ENCODE measurements at places on chromosomes 12 and 14.

DNA sequence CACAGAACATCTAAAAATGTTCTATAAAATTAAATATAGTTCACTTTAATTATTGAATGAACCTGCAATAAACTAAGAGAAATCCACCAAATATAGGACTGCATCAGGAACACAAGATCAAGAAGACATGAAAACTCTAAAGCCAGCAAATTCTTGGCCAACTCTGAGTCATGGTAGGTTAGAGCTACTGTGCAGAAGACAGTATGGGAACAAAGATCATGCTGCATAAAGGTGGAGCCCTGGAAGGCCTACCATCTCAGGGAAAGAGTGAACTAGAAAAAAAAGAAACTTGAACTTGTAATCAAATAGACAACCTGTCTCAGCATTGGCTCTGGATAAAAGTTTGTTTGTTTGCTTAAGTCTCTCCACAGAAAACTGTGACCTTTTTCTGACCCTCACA lies 66.9 kb upstream of the CNOT2 start:
- DNase-seq = no peak

GRCh38 chr12:57003395-57003794 lies 3.0 kb downstream of the ZBTB39 start:
- no peak for DNase-seq

GRCh38 chr12:29043069-29043468 lies 106.0 kb upstream of the FAR2 start:
- DNase-seq = no peak

- no peak for DNase-seq
Measured at GRCh38 chr12:57631566-57632072, 1.4 kb downstream of the B4GALNT1 start.

DNA sequence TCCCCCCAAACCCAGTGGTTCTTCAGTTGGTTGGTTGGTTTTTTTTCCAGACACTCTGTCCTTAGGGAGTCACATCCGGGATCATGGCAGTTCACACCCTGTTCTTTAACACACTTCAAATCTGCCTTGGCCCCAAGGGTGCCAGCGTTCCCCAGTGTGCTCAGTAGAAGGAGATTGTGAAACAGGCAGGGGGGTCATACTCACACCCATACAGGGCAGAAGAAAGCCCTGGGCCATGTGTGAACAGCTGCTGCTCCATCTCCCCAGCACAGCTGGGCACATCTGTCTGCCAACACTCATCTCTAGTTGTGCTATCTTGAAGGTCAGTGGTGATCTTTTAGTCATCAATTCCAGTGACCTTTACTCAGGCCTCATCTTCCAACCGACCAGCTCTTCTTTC lies 64.4 kb upstream of the FUT8 start:
- no peak for DNase-seq

DNA sequence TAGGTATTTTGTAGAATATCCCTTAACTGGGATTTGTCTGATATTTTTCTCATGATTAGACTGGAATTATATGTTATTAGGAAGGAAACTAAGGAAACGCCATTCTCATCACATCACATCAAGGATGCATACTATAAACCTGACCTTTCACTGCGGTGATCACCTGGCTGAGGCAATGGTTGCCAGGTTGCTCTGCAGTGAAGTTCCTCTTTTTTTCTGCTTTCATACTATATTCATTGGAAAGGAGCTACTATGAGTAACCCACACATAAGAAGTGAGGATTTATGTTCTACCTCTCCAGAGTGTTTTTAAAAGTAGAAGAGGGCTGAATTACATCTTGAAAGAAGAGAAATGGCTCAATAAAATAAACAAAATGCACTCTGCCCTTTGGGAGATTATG lies 31.0 kb upstream of the GRIP1 start:
- DNase-seq = no peak

DNA sequence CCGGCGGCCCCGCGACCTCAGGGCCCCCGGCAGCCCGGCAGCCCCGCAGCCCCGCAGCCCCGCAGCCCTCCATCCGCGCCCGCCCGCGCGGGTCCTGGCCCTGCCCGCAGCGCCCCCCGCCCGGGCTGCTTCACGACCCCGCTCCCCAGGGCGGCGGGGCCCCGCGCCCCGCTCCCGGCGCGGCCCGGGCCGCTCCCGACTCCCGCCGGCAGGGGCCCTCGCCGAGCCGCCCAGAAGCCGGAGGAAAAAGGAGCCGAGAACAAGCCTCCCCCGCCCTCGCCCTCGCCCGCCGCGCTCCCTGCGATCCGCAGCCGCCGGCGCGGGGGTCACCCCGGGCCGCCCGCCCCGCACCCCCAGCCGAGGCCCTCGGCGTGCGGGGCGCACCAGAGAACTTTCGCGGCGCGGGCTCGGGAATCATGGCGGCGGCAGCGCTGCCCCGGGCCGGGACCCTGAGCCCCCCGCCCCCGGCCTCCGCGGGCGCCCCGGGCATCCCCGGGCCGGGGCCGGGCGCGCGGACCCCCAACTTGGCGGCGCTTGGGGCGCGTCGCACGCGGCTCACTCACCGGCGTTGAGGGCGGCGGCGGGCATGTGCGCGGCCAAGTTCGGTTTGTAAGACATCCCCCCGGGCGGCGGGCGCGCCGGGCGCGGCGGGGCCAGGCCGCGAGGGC lies 521 bp downstream of the CDK2AP1 start:
- DNase-seq = peak; percentile 47

- no peak for DNase-seq
Measured at GRCh38 chr12:76183459-76184186, 99.1 kb upstream of the NAP1L1 start.

- DNase-seq = no peak
Measured at GRCh38 chr12:5746917-5747316, 198.1 kb downstream of the ANO2 start.

DNA sequence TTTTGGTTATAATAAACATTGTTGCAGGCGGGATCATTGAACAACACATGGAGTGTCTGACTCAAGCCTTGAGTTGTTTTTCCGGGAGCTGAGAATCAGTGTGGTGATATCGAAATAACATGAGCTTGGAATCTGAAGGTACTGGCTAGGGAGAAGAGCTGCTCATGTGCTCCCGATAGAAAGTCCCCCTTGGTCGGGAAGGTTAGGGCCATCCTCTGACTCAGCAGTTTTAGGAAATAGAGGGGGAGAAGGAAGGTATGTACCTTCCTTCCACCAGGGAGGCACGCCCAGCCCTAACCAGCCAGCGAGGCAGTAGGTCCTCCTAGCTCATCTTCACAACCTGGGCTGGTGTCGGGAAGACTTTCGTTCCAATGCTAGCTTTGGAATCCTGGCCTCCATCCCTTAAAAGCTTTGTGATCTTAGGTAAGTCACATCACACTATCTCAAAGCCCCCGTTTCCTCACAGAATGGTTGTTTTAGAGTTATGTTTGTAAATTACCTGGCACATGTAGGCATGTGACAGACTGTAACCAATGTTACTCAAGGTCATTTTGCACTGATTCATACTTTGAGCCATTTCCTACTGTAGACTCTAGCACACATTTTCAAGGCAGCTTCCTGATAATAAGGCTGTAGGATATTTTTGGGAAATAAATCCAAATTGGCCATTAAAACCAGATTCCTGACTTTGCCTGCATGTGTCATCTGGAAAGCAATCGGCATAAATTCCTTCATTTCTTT lies 1.9 kb upstream of the RAB35 start:
- DNase-seq = no peak

DNA sequence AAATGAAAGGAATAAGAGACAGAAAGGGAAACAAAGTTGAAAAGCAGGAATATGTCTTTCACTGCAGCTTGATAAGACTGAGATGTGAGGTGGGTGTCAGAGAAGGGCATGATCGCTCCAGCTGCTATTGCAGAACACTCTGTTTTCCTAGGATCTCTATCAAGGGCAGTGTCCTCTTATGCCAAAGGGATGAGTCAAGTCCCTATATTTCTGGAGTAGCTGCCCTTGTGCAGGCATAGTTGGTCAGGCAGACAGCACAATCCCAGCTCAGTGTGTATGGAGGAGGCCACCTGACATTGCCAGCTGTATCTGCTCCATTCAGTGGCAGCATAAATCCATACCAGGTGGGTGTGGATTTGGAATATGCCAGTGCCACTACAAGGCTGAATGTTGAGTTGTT lies 101.6 kb downstream of the DAD1 start:
- no peak for DNase-seq

DNA sequence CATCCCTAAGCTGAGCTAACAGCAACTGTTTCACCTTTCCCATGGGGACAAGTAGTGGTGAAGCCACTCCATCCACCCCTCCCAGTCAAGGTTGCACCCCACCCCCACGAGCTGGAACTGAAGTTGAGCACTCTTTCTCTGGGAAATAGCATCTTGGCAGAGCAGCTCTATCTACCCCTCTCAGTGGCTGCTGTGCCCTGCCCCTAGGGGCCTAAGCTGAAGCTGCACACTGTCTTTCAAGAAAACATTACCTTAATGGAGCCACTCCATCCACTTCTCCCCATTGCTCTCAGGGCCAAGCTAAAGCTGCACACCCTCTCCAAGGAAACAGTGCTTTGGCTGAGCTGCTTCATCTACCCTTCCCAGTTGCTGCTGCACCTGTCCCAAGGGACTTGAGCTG lies 170.6 kb upstream of the CCDC196 start:
- no peak for DNase-seq

- DNase-seq = no peak
Measured at GRCh38 chr14:90456551-90456950, 59.7 kb downstream of the CALM1 start.

DNA sequence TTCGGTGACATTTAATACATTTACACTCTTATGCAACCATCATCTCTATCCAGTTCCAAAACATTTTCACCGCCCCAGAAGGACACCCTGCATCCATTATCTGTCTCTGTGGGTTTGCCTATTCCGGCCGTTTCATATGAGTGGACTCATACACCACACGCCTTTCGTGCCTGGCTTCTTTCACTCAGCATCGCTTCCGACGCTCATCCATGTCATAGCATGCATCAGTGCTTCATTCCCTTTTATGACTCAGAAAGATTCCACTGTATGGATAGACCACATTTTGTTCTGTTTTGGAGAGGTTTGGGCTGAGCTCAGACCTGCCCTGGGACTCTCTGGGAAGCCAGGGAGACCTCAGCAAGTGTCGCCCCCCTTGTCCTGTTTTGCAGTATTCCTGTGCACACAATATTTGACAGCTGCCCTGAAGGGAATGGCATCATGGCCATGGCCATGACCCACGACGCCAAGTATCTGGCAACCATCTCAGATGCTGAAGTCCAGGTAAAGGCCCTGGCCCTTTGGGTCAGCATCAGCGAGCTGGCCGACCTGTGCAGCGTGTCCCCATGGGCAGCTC lies 23.8 kb downstream of the CFAP251 start:
- no peak for DNase-seq

- no peak for DNase-seq
Measured at GRCh38 chr12:98719515-98720504, 74.7 kb downstream of the APAF1 start.

GRCh38 chr12:120139958-120140357 lies 23.4 kb upstream of the RAB35 start:
- no peak for DNase-seq

- DNase-seq = no peak
Measured at GRCh38 chr12:39224971-39225370, 217.9 kb downstream of the KIF21A start.

GRCh38 chr14:51942971-51943370 lies 46.4 kb upstream of the RTRAF start:
- no peak for DNase-seq

GRCh38 chr12:106204312-106204711 lies 43.5 kb downstream of the CKAP4 start:
- DNase-seq = no peak

DNA sequence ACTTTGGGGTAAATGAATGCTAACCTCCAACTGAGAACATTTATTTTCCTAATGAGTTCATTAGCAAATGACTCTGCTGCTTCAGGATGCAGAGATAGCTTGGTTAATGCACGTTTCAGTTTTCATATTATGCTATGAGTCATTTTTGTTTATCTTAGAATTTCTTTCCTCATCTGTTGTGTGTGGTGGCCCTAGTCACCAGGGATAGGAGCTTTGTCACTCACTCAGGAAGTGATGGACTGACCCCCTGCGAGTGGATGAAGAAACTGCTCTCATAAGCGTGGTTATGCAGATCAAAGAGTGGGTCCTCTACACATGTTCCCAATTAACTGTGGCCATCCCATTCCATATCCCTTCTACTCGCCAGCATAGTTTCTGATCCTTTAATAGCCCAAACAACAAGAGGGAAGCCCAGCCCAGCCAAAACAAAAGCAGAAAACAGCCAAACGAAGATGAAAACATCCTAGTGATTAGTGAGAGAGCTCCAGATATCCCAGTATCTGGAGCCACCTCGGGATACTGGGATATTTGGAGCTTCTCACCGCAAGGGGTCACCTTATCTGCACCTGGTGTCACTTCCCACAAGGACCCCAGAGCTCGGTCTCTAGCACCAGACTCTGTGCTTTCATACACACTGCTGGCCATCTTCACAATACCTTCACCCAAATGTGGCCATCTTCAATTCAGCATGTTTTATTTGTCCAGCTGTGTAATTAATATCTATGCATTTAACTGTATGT lies 8.6 kb downstream of the TC2N start:
- no peak for DNase-seq

- no peak for DNase-seq
Measured at GRCh38 chr12:24360907-24361306, 411.4 kb upstream of the SOX5 start.
